ENCODE measurements at places on chromosomes 3 and 15.
A peak's percentile ranks its signal among the peaks of the same experiment; 100 is the strongest.

DNA sequence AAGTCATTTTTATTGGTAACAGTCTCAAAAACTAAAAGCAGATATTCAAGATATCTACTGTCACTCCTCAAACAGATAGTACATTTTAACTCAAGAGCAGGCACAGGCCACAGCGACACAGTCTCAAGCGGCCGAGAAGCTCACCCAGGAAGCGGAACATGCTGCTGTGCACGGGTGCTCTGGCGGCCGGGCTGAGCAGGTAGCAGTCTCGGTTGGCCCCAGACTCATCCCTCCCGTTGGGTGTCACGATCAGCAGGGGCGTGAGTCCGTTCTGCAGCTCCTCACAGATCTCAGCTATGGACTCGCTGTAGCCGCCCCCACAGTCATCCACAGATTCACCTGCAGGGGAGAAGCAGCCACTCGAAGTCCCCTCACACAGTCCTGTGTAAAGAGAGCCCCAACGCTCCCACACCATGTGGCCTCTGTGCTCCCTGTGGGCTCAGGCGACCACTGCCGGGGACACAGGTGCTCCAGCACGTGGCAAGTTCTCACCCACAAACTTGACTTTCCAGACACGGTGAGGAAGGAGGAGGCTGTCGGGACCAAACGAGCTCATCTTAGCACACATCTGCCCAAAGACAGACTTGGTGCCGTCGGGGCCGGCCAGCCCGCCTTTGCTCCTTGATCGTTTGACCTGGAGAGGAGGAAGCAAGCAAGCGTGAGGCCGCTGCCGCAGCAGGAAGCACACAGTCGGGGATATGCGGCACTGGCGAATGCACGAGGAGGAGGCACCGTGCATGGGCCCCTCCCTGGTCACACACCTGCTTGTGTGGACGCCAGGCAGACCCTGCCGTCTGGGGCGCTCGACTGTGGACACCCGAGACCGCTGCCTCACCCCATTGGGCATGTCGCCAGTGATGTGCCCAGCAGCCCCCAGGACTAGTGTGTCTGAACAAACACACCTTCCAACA is 17.7 kb upstream of the OCA2 start:
- no peak for DNase-seq

DNA sequence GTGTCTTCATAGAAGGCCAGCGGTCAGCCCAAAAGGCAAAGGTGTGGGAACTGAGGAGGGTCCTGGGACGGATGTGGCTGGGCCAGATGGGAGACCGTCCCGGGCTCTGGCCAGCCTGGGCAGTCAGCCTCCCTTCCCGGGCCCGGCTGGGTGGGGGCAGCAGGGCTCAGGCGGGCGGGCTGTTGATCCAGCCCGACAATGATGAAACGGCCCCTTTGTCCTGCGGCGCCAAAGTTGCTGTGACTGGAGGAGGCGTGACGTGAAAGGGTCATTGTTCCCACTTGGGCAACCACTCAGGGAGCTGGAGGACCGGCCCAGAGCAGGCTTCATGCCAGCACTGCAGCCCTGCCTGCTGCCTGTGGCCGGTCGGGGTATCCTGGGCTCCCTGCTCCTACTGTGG is 16.5 kb downstream of the DUSP7 start:
- DNase-seq: no peak

DNA sequence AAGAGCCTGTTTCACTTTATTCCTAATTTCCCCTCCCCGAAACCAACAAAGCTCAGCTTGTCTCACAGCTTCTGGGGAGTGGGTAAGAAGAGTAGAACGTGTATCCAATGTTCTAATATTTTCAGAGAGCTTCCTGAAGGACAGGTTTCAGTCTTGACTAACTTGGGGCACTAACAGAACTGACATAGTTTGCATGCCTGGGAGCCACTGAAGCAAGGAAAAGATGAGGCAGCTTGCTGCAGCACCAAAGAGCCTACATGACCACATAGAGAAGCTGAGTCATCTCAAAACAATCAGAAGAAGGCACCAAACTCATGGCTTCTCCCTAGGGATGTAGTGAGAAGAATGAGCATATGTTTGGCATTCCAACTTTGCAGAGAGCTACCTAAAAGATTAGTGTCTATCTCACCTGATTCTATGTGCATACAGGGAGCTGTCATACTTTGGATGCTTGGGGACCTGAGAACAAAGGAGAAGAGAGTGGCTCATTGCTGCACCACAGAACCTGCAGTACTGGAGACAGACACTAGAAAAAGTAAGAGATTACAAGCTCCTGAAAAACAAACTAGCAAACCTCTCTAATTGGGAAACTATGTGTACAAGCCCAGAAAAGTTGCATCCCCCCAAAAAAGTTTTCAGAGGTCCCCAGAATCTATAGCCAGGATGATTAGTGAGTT is 86.9 kb downstream of the DCLK3 start:
- no peak for DNase-seq

GRCh38 chr3:142445816-142446254 is 2.0 kb downstream of the XRN1 start:
- peak; percentile 68 for DNase-seq

GRCh38 chr15:32831485-32831884 is 113.7 kb downstream of the GREM1 start:
- no peak for DNase-seq

- DNase-seq: no peak
Measured at GRCh38 chr15:80573606-80574005, 121.5 kb upstream of the ABHD17C start.

- DNase-seq: no peak
Measured at GRCh38 chr3:116154389-116154788, 290.9 kb downstream of the LSAMP start.

- no peak for DNase-seq
Measured at GRCh38 chr15:31042751-31043150, 51.3 kb upstream of the MTMR10 start.

DNA sequence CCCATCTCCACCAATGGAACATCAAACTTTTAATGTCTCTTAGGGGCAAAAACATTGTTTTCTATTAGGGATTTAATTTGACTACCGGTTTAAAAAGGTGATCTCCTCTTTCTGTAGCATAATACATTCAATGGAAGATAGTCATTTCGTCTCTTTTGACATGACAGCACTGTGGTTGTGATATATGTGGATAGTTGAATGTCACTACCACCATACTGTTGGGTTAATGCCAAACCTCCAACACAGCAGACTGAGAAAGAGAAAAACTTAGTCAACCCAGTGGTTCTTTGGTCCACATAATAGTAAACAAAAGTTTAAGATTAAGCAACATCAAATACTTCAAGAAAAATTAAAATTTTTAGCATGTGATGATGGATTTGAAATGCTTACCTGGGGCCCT is 530.4 kb downstream of the AGBL1 start:
- DNase-seq: no peak

GRCh38 chr3:127819086-127819485 is 3.2 kb downstream of the MGLL start:
- no peak for DNase-seq

GRCh38 chr3:38102444-38102814 is 34.5 kb downstream of the ACAA1 start:
- no peak for DNase-seq

DNA sequence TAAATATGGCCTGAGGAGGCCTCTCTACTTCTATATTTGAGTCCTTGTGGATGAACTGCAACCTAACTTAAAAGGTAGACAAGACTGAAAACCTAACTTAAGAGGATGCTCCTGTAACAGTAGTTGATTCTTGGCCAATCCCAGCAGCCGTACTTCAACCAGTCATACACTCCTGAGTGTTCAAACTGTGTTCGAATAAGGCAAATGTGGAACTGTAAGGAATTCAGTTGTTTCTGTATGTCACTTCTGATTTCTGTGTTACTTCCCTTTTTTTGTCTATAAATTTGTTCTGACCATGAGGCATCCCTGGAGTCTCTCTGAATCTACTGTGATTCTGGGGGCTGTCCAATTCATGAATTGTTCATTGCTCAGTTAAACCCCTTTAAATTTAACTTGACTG is 20.5 kb downstream of the GALK2 start:
- no peak for DNase-seq

DNA sequence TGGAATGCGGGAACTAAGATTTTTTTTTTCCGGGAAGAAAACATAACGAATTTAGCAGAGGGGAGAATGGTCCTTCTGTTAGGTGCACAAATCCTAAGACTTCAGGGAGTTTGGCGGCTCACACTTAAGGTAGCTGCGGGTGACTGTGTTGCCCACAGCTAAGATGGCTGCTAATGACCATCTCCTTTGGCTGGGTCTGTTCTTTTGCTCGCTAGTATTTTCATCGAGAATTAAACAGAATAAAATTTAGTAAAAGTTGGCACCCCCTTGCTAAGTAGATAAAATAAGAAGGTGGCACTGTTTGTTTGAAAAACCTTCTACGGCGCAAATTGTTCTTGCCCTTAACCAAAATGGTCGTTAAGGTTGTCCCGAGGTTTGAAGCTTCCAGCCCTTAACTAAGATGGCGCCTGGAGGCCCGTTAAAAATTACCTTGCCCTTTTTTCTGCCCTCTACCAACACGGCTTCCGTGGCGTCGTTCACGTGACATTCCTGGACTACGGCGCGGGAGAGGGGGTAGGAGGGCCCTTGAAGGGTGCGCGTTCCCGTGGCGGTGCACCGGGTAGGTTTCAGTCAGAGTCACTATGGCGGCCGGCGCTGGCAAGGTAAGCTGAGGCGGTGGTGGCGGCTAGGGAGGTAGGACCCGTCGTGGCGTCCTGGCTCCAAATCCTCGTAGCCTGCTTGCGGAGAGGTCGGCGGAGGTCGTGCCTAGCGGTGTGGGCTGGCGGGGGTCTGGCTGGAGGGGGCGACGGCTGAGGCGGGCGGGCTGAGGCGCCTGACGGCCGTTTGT is at the start of gene SLMAP:
SLMAP (plus strand) TSS at position 569 of the 787 bp plus-strand sequence. CDS start 1,343 bp downstream, outside the sequence.
- peak; percentile 94 for DNase-seq

DNA sequence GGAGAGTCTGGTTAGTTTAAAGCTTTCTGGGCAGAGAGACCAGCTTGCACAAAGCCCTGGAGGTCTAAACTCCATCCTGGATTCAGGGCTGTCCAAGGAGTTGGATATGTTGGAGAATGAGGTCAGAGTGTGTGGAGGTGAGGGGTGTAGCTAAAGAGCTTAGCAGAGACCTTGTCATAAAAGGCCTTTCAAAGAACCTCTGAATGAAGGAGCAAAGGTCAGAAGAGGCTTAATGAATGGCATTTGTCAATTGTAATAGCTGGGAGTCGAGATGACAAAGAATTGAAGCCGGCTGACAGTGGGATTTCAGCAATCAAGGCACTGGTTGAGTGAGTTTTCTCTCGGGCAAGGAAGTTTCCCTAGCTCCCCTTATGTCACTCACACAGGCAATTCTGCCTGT is 202.6 kb downstream of the PDCD6IP start:
- DNase-seq: no peak

GRCh38 chr3:161171639-161172552 is 49.2 kb upstream of the NMD3 start:
- DNase-seq: no peak

DNA sequence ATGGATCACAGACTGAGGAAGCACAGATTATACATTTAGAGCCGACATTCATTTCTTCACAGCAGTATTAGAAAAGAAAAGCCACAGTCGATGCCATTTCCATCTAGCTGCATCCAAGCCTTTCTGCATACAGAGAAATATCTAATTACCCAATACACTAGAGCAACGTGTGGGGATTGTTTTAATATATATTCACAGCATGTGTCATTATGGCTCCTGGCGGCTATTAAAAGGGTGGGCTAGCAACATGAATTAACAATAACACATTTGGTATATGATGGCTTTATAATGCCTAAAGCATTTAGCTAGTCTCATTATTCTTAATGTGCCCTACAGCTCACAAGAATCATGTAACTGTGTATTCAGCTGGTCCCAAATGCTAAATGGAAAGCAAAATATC is 1030.5 kb downstream of the FHIT start:
- no peak for DNase-seq

DNA sequence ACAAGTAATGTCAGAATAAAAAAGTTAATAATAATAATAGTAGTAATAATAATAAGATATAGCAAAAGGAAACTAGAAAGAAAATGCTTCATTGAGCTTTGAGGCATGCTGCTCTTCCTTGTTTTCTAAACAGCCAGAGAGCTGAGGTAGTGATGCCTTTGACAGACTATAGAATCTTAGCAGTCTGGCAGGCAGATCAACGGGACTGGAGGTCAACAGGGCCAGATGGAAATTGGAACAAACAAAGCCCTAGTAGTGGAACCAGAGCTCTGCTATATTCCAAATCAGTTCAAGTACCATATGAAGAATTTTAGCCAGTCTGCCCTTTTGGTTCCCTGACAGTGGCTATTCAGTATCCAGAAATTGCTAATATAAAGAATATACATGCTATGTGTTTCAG is 278.6 kb downstream of the NLGN1 start:
- DNase-seq: no peak

- DNase-seq: no peak
Measured at GRCh38 chr15:31381801-31382712, 55.4 kb downstream of the KLF13 start.

DNA sequence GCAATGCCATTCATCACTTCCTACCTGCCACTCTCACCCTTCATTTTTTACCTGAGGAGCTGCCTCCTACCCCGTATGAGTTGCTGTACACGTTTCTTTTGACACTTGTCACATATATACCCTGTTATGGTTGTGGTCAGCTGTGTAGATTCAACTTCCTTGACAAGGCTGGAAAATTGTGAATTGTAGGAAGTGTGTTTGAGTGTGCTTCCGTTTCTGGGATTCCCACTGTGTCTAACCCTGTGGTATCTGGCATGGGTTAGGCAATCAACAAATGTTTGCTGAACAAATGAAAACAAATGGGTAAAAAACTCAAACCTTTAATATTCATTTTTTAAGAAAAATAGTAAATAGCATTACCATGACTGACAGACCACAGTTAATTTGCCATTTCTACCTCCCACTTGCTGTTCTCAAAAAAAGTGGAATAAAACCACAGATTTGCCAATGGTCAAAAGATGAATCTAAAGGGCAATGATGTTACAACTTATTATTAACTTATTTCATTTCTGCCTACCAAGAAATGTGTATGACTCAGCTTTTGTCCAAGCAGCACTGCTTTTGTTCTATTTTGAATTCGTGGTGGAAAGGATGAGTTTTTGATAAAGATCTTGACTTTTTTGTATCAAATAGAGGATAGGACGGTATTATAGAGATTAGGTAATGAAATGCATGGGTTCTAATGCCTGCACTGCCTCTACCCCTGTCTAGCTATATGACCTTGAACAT is 404.6 kb downstream of the LPP start:
- DNase-seq: no peak

DNA sequence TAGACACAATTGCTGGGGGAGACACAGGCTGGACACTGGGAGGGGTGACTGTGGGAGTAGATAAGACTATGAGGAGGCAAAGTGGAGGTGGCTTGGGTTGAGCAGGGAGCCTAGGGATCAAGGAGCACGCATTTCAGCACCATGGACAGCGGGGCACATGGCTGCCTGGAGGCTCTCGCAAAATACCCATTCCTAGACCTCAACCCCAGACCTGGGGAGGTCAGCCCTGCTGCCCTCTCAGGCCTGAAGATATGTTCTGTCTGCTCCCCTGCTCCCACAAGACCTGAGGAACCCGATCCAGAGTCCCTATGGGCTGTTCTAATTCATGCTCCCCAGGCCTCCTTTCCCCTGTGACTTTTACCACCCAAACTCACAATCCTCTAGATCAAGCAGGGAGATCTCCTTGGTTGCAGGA is 16.0 kb upstream of the CPEB1 start:
- DNase-seq: peak; percentile 78

GRCh38 chr3:54358316-54358715 is 236.0 kb downstream of the CACNA2D3 start:
- no peak for DNase-seq
